Activated CD8-positive, alpha-beta memory T cell treated with anti-CD3 and anti-CD28 coated beads for 4 hours (primary cell): ENCODE measurements at places on chromosomes 16 and 17.

- DNase-seq, result no peak
These were observed 453 bp upstream of the WFIKKN1 start for GRCh38 chr16:630249-630814.

GRCh38 chr17:78694805-78695531 is 87.1 kb downstream of the CYTH1 start:
- no peak for DNase-seq

DNA sequence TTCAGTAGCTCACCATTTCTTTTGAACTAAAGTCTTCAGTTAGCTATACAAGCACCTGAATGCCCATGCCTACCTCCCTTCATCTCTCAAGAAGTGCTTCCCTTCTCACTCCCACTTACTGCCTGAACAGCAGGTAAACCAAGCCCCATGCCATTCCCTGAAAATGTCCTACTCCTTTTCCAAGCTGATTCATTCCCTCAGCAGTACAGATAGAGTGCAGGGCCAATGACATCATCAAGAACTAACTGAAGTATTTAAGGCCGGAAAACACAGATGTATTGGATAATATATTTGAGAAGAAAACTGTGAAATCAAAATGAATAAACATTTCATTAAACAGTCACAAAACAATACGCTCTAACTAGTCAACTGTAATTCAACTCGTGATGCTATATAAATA is 478.8 kb upstream of the CDH11 start:
- no peak for DNase-seq

DNA sequence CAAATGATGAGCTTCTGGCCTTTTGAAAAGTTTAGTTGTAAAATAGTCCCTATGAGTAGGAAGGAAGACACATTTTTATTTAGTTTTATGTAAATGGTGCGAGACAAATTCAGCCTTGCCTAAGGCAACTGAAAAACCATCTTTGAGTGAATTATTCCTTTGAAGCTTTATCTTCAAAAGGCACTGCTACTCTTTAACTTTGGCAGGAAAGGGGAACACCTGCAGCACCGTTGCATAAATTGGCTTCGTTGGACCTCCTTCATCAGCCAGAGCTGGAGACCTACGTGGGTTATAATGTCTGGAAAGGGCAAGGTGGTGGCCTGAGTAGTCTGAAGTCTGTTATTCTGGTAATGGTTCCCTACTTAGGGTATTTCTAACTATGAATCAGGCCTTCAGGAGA is 373.5 kb downstream of the KCNJ2 start:
- no peak for DNase-seq

DNA sequence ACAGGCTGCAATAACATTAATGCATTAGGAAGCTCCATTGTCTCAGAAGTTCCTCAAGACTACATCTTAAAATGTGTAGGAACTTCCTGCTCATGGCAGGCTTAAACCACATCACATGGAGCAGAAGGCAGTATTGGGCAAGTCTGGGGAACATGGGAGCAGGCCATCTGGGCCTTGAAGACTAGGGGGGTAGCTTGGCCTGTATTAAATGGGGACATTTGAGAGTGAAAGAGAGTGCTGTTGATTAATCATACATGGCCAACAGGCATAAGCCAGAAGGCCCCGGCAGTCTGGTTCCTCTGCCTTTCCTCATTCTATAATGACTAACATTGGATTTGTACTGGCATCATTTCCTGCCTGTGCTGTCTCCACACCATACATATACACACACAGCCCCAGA is 25.2 kb upstream of the SLC5A11 start:
- no peak for DNase-seq

- no peak for DNase-seq
These were observed 181.1 kb downstream of the SEC14L1 start for GRCh38 chr17:77321649-77322513.

DNA sequence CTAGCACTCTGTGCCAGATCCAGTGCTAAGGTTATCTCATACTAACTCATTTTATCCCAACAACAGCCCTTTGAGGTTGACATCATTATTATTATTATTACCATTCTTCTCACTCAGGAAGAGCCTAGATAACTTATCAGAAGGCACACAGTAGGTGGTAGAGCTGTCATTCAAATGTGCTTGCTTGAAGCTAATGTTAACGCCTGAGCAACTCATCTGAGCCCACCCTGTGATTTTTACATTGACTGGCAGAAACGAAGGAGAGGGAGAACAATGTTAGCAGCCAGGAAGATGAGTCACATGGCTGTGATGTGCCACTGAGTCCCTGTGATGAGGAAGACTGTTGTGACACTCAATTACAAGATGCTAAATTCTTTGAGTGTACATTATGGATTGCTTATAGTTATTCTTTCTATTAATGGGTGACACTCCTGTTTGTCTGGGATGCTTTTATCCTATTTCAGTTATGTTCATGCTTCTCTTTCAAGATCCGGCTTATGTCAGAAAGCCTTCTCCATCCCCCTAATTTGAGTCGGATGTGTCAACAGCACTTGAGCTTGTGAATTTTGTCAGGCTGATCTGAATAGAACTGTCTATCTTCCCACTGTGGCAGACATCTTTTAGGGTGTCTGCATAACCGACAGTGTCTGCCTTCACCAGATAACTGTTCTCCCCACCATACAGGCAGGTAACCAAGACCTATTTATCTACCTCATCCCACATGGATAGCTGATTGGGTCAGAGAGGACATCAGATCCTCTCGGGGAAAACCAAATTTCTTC is 426.4 kb downstream of the CA10 start:
- no peak for DNase-seq

DNA sequence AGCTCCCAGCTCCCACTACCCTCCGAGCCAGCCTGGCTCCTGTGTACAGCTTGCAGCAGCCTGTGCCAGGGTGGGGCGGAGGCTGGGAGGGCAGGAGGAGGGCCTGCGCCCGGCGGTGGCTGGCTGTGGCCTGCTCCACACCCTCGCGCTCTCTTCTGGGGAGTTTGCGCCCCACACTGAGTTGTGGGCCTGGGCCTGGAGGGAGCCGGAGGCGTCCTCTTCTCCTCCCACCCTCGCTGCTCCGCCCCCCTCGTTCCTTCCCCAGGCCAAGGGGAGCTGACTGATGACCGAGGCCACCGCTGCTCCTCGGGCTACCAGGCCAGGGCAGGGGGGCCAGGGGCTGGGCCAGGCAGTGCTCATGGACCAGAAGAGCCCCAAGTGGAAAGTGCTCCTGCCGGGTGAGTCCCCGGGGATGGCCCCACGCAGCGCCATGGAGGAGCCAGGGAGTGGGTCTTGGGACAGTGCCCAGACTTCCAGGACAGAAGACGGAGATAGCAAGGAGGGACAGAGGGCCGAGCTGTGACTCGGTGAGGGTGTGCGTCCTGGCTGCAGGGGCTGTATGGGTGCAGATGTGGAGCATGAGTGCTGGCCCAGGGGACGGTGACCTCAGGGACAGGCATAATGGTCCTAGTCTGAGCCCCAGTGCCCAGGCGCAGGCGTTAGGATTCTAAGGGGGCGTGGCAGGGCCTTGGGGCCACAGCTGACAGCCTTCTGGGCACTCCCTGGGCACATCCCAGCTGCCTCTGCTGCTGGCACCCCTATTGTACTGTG is 242.1 kb upstream of the GSE1 start:
- DNase-seq, result no peak

DNA sequence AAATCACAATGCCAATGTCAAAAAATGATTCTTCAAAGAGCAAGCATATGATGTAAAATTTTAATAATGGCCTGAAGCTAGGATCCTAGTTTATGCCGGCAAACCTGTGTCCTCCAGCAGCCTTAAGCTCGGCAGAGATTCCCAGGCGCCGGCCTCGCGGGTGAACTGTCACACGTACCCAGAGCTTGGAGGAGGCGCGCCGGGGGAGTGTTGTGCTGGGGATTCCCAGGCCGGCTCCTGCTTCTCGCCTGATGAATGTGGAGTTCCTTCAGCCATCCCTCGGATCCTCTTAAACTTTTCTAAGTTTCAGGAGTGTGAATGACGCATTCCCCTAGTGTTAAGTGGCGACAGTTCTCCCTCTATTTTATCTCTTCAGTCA is 19.1 kb upstream of the NTN1 start:
- no peak for DNase-seq
